HS-5 (cell line): ENCODE measurements at places on chromosomes 5 and 9.

GRCh38 chr5:90941002-90941720 is 382.6 kb downstream of the ADGRV1 start:
- DNase-seq: no peak

- DNase-seq: peak; percentile 35
Observed at GRCh38 chr5:31186672-31187267, 6.7 kb upstream of the CDH6 start.

DNA sequence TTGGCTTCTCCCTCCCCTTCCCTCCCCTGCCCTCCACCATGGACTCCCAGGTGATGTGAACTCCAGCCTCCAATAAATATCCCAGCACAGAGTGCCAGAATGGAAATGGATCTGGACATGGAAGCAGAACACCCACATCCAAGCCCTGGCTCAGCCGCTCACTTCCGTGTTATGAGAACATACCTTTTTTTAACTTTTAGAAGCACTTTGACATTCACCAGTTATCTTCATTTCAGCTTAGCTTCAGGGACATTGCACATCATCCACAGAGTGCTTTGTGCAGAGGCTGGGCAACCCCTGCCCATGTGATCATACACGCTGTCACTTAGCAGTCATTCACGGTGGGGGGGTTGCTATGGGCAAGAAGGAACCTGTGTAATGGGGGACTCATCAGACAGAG is 9.1 kb downstream of the AFAP1L1 start:
- DNase-seq: no peak

GRCh38 chr9:106655966-106656365 is 207.0 kb upstream of the ZNF462 start:
- DNase-seq: no peak

GRCh38 chr5:154486427-154486866 is 8.4 kb upstream of the HAND1 start:
- DNase-seq: no peak

DNA sequence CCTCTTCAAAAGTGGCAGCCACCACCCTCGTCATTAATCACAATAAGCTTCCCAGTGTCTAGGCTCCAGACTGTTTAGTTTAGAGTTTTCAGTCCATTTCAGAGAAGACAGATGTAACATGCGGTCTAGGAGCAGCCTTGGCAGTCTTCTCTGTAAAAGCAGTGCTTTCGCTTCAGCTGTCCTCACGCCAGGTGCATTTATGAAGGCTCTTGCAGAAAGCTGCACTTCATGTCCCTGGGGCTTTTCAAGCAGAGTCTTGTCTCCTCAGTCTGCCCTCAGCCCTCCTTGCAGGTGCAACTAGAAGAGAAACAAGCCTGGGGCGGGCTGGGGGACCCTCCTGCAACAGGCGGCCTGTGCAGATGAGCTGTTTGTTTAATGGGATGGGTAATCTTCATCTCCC is 281.9 kb downstream of the DRD1 start:
- no peak for DNase-seq

DNA sequence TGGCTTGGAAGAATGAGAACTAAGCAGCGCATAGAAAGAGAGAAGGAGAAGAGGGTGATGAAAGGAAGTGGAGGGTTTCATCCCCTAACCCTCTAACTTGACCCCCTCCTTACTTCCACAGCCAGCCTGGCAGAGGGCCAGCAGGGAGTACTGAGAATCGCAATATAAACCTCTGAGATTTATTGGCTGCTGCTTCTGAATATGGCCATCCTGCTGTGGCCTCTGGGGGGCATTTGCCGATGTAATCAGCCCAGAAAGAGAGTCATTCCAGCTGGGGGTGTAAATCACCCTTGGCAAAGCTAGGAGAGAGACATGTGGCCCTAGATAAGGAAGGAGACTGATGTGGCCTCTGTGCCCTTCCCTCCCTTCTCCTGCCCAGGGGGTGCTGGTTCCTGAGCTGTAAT is 960 bp upstream of the GFRA3 start:
- no peak for DNase-seq

GRCh38 chr9:107856633-107857032 is 367.1 kb upstream of the KLF4 start:
- no peak for DNase-seq

DNA sequence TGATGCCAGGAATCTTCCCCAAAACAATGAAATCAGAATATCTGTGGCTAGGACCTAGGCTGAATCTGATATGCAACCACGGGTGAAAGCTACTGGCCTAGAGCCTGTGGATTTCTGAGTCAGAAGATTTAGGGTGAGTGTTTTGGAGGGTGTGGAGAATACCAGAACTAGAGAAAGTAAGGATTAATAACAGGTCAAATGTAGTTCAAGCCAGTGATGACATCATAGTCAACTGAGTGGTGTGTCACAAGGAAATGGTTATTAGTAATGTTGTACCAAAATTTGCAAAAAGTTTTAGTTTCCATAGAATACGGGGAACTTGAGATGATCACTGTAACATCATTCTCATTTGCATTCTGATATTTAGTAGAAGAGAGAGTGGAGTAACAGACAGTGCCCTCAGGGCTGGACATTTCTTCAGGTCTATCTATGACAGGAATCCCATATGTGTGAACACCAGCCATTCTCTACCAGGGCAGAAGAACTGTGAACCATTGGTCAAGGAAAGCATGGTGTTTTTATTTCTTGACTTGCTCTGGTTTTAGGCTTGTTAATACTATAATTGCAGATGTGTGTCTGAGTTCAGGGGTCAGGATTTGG is 3.7 kb downstream of the GALNT12 start:
- peak; percentile 78 for DNase-seq

GRCh38 chr9:127079446-127080140 is 42.8 kb downstream of the ANGPTL2 start:
- DNase-seq: no peak

DNA sequence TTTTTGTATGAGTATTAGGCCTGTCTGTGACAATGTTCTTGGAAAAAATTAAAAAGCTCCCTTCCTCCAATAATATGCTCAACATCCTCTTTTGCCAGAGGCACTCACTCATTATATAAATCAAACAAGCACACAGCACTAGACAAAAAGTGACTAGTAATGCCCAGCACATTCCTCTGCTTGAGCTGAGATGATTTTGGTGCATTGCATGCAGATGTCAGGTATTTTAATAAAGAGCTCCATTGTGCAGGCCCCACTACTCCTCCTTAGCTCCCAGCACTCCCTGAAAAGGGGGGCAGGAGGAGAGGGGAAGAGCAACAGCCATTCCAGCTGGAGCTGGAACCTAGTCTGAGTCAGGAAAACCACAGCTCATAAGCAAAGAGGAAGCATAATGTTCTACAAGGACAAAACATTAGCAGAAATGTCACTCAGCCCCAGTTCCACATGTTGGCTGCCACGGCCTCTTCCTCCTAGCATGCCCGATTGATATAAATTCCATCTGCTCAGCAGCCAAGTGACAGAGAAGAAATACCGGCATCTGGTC is 348.5 kb downstream of the BNC2 start:
- DNase-seq: peak; percentile 38

DNA sequence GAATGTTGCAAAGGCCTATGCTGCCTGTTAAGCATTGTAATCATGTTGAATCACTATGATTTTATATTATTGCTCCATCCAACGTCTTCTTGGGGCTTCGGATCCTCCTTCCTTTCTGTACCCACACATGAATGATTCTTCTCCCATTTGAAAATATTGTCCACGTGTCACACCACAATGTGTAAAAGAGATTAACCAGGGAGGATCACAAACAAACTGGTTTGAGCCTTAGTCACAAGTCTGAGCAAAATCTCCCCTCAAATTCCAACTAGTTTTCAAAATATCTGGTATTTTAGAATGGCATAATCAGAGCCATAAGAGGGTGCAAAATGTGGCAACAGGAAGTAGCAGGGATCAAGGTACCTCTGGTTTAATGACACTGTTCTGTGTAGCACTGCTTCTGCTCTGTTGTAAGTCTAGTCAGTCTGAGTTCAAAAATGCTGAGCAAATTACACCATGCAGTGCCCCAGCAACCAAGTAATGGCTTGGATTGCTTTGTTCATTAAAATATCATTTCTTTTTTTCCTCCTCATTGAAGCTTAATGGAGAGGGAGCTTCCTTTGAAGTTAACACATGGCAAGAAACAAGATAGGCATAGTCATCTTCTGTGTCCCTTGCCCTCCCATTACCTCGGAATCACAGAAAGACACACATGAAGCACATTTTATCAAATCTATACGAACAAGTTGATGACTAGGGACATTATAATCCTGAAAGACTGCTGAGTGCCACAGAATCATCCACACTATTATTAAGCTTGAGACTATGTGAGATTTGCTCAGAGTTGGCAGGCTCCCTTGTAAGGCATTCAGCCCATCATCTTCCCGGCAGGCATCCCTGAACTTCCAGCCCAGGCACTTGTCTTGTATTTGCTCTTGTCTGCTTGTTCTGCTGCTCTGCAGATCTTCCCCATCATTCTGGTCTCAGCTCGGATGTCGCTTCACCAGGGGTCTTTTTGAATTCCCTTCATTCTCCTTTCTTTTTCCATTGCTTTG is 102.0 kb upstream of the PRLR start:
- peak; percentile 40 for DNase-seq

DNA sequence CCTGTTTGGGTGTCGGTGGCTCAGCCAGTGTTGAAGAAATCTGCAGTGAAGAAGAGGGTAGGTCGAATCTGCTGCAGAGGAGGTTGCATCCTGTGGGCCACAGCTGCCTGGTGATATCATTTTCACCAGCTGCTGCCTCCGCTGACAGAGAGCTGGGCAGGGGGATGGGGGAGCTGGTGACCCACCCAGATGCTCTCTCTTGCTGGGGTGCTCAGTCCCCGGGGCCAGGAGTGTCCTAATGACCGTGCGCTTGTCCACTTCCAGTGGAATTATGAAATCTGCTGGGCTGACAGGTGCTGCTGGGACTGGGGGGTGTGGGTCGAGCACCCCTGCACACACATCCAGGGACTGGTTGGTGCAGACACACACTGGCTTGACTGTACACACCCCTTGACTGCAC is 83.2 kb upstream of the IRX4 start:
- DNase-seq: no peak

- no peak for DNase-seq
Observed at GRCh38 chr5:78855026-78855425, 130.1 kb downstream of the ARSB start.

DNA sequence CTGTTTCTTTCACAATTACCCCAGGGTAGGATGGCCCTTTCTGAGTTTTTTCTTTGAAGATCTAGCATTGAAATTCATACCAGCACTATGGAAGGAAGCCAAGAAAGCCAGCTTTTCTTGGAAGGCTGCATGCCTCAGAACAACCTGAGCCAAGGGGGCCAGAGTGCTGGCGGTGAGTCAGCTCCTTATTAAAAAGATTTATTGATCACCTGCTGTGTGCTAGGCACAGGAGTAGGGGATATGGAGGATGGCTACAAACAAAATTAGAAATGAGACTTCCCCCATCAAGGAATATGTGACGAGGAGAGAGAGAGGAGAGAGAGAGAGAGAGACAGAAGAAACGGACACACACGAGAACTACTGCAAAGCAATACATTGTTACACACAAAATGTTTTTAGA is 184.6 kb upstream of the PUM3 start:
- no peak for DNase-seq

GRCh38 chr5:139708434-139708861 is 60.3 kb downstream of the CXXC5 start:
- DNase-seq: no peak

- DNase-seq: no peak
Observed at GRCh38 chr5:178509491-178510057, 80.6 kb downstream of the COL23A1 start.

- DNase-seq: peak; percentile 34
Observed at GRCh38 chr9:94867281-94867841, 140.9 kb downstream of the AOPEP start.

DNA sequence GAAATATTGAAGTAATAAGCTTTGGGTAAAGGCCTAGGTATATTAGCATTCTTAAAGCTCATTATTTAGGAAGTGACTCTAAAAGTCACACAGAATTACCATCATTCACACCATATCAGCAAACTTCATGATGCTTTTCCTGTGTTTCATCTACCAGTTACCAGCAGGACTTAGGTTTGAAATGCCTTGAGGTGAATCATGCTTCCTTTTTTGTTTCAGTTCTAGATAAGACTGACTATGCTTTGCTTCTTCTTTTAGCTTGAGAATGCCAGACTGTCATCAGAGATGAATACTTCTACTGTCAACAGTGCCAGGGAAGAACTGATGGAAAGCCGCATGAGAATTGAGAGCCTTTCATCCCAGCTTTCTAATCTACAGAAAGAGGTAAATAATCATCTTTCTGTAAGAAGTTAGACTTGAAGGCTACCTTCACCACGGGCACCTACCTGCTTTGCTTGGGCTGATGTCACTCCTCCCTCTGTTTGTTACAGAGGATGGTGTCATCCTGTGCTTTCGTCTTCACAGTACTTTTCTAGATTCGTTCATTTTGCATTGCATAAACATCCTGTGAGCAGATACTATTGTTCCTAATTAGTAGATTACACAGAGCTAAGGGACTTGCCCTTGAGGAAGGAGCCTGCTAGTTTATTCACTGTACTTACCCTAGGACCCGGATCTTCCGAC is 34.7 kb downstream of the LMNB1 start:
- DNase-seq: no peak

DNA sequence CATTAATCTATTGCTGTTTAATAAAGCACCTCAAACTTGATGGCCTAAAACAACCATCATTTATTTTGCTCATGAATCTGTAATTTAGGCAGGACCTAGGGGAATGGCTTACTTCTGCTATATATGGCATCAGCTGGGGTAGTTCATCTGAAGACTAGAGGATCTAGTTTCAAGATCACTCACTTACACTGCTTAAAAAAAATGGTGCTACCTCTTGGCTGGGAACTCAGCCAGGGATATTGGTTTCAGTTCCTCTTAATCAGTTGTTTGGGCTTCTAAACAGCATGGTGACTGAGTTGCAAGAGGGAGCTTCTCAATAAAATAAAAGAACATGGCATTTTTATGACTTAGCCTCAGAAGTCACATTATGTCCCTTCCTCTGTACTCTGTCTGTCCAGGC is 142.0 kb downstream of the FAM114A2 start:
- DNase-seq: no peak

DNA sequence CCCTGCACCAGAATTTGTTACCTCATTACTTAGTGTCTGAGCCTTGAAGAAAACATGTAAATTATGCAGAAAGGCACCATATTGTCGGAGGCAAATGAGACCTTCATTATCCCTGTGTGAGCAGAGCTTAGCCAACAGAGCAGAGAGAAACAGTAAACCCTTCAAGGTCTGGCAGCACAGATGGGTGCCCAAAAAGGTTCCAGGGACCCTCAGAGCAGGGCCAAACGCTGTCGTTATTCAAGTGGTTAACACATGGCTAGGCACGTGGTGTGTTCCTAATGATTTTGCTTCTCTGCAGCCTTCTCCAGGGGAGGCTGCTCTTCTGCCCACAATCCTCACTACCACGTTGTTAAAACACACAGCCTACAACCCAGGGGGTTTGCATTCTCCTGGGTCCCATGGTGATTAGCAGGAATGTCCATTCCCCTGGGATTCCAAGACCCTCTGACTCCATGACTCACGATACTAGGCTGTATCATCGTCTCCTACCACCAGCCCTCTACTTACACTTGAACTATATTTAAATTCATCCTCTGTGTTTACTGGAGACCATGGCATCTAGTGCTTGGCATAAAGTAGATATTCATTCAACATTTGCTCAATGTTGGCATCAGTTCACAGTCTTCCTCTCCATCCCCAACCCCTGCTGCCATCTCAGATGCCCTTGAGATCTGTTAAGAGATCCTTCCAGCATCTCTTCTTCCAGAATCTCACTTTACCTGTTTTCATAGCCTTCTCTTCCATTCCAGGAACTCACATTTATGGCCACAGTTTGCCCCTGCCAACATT is 174.5 kb upstream of the RAD23B start:
- no peak for DNase-seq
